ENCODE measurements at places on chromosomes 4 and X.

GRCh38 chr4:43048570-43048969 is 156.1 kb downstream of the GRXCR1 start:
- DNase-seq: no peak

- no peak for DNase-seq
Measured at GRCh38 chr4:155208258-155209054, at the start of gene NPY2R. TSS of gene NPY2R (plus strand) at chr4:155208636. CDS start at chr4:155213940, 5,304 bp downstream.

DNA sequence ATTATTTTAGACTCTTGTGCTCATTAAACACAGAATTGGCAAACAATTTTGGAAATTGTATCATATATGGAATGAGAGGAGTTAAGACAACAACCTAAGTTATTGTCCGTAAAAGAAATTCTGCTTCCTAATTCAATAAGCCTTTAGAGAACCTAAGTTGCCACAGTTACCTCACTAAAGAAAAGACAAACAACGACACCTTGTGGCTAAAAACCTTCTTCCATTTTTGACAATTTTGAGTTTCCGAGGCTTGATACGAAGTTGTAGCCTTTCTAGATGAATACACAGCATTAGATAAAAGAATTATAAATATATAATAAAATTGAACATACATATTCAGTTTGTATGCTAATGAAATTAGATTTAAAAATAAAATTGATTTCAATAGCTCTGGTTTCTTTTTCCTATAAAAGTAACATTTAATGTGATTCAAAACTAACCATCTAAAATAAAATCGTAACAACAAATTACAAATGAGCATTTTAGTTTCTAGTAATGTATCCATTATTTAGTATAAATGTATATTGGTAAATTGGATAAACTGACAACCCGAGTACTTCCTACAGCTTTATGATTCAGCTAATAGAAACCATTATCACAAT is 275.1 kb downstream of the GPM6A start:
- DNase-seq: peak; percentile 72

DNA sequence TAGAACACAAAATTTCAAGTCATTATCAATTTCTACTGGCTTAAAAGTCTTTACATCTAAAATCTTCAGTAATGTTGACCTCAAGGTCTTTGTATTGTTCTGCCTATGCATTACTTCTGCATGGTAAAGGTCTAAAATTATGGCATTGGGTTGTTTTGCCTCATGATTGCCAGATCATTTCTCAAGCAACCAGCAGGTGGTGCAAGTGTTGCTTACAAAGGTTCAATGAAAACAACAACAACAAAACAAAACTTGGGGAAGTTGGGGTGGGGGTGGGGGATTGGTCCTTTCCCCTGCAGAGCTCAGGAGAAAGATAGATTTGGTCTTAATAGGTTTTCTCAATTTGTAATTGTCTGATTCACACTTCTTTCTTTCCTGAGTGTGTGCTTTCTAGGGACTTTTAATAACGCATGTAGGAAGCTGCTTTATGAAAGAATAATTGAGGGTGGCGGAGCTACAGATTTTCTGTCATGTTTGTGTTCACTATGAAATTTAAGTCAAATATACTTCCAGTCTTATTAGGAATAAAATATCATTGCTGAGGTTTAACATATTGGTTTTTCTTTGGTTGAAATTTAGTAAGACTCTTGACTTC is 145.1 kb downstream of the COL4A5 start:
- no peak for DNase-seq

DNA sequence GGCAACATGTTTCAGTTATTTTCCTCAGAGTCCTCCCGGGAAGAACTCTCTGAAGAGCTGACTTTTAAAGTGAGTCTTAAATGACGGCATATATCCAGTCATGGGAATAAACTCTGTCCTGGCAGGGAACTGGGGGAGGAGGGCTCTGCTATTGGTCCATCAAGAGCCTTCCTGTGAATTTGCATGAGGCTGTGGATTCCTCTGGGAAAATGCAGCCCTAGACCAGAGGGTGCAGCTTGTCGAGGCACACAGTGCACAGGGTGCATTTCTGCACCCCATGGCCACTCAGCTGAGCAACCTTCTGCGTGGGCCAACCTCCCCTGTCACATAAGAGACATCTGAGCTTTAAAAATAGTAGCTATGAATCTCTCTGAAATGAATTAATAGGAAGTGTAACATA is 360.0 kb downstream of the GALNTL6 start:
- no peak for DNase-seq

- peak; percentile 86 for DNase-seq
Measured at GRCh38 chr4:185839194-185839712, 27.3 kb upstream of the SORBS2 start.

GRCh38 chrX:7086384-7086783 is 61.1 kb upstream of the STS start:
- DNase-seq: no peak

DNA sequence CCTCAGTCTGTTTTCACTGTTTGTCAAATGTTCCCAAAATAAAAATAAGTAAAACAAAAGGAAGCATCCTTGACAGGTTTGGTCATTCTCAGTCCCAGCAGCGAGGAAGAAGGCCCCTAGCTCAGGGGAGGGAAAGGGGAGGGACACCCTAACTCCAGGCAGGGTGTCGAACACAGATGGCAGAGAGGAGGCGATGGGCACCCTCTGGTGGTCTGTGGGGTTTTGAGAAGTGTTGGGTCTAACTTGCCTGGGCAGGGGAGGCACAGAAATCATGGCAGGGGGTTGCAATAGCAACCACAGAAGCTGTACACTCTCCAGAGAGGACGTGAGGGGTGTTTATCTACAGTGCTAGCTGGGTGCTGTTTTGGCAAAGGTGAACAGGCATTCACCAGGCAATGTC is 229.8 kb upstream of the SFRP2 start:
- no peak for DNase-seq

DNA sequence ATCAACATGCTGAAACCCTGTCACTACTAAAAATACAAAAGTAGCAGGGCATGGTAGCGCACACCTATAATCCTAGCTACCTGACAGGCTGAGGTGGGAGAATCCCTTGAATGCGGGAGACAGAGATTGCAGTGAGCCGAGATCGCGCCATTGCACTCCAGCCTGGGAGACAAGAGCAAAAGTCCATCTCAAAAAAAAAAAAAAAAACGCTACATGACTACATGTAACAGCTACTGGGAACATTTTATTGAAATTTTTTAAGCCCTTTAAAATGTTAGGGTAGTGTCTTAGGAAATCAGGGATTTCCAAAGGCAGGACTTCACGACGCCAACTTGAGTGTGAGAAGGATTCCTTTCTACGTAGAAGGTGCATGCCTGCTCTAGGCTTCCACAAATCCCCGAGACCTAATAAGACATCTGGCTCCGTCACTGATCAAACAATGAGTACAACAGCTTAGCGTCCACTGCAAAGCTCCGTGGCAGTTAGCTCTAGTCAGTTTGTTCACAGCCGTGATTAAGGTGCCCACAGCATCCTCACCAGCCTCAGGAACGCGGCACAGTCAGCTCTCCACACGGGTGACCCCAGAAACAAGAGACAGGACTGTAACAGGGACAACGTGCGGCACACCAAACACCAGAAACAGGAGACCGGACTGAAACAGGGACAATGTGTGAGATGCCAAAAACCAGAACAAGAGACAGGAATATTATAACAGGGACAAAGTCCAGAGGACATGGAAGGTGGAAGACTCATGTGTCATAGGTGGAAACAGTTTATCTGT is 33.7 kb downstream of the DHRSX start:
- DNase-seq: no peak

GRCh38 chrX:16445166-16445752 is 204.7 kb upstream of the S100G start:
- DNase-seq: no peak

DNA sequence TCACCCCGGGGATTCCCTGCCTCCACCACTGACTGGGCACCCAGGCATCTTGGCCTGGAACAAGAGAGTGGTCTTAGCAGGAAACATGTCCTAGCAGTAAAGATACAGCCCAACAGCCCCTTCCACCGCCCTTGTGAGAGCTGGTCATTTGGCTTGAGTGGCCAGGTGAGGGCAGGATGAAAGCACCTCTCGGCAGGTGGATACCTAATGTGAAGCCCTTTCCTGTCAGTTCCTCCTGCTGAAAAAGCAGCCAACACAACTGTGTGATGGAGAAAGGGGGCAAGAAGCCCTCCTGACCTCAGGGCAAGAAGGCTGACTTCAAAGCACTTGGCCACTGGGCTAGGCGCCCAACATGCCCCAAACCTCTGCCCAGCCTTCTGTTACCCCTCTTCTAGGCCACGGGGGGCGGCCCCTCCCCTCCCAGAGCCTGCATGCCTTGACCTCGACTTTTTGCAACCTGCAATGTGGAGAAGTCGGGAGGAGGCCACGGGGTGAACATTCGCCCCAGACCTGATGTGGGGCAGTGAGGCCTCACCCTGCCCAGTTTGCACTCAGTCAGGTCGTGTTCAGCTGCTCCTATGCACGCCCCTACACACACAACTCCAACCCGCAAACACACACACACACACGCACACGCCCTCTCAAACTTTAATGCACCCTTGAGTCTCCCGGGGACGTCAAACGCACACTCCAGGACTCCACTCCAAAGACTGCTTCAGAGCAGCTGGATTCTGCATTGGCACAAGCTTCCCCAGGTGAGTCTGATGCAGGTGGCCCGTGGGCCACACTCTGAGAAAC is 1.1 kb downstream of the LGI2 start:
- no peak for DNase-seq

- no peak for DNase-seq
Measured at GRCh38 chr4:168759959-168760527, 250.0 kb downstream of the CBR4 start.

DNA sequence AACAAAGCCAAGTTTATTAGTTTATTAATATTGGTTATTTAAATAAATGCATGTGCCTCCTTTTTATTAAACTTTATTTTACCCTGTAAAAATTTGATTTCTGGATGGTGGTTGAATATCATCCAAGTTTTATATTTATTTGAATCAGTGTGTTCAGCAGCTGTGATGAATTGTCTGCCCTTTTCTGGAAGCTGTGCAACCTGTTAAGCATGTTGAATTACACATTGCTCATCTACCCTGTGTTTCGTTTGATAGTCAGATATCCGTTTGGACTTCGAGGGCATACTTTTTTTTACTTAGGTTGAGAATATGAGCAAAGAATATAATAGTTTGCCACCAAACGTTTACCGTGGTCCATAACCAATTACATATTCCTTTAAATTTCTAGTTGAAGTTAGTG is 95.8 kb upstream of the TENM3 start:
- DNase-seq: no peak

- DNase-seq: no peak
Measured at GRCh38 chrX:35439692-35440091, 358.4 kb upstream of the MAGEB16 start.

- no peak for DNase-seq
Measured at GRCh38 chr4:1247864-1248244, 1.1 kb downstream of the CTBP1 start.

GRCh38 chr4:39020130-39020529 is 12.1 kb downstream of the TMEM156 start:
- DNase-seq: no peak

DNA sequence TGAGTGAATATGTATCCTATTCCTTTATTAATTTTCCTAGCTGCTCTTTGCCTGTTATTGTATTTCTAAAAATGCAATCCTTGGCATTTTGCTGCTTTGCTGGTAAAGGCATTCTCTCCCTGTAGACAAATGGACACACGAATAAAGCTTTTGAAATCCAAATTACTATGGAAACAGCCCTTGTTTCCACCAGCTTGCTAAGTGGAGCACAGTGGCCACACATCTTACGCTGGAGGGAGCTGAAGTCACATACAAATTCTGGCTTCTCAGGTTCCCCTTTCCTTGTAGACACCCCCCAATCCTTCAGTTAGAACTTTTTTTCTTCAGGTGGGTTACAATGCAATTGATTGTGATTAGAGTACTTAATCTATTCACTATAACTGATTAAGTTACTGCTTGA is 66.2 kb downstream of the AGA start:
- no peak for DNase-seq

GRCh38 chrX:37060999-37061398 is 52.8 kb downstream of the FAM47C start:
- DNase-seq: peak; percentile 0

DNA sequence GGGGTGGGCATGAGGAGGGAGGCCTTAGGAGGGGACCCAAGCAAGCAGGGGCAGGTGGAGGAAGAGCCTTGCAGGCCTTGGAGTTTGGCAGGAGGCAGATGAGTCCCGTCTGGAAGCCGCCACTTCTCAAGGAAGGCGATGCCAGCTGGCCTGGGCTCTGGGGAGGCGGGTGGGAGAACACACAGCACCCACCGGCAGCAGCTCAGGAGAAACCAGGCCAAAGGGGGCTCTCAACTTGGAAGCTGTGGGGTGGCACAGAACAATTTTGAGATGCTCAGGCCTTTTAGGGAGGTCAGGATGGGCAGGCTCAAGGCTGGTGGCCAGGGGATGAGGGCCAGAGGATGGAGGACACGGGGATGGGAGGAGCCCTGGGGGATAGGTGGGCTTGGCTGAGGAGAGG is 11.6 kb upstream of the DUSP9 start:
- DNase-seq: no peak

GRCh38 chr4:88158489-88159228 is at the start of gene ABCG2:
TSS of gene ABCG2 (minus strand) at chr4:88158639. CDS start at chr4:88139995, 18,644 bp downstream.
- peak; percentile 18 for DNase-seq

DNA sequence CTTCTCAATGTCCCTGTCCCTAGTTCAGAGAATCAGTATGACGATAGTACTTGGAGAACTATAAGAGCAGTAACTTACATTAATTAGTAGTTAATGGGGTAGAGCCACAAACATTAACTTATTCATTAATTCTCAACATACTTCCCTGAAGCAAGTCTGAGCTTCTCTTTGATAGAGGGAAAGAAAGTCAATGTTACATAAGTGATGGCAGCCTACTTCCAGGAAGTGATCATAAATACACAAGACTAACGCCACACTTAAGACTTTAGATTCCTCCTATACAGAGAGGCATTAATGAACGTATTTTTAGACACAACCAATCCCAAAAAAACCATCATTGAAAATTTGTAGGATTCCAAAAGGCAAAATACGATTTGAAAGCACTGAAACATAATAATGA is 33.8 kb downstream of the TSPAN5 start:
- no peak for DNase-seq

- no peak for DNase-seq
Measured at GRCh38 chr4:92600638-92601037, 296.9 kb downstream of the GRID2 start.

- no peak for DNase-seq
Measured at GRCh38 chr4:137206781-137207180, 325.5 kb downstream of the PCDH18 start.

DNA sequence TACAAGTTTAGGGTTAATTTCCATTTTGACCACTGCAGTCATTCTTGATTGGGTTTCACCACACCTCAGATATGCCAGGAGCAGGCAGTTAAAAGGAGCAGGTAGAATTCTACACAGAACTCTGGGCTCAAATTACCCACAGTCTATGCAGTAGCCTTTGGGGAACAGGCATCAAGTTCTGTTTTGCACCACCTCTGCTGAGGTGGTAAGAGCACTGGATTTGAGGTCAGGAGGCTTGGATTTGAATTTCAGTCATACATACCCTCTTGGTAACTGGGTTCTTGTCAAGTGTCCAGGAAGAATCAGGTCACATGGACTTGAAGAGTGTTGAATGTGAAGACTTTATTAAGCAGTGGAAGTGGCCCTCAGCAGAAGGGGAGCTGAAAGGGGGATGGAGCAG is 40.4 kb upstream of the PGK1 start:
- no peak for DNase-seq

GRCh38 chrX:48278958-48279357 is 23.8 kb downstream of the SSX1 start:
- DNase-seq: no peak

- DNase-seq: no peak
Measured at GRCh38 chr4:41431276-41431675, 106.7 kb upstream of the LIMCH1 start.
